ENCODE measurements at places on chromosomes 3 and 15.

- no peak for DNase-seq
Measured at GRCh38 chr3:185995352-185995751, 57.5 kb upstream of the TRA2B start.

DNA sequence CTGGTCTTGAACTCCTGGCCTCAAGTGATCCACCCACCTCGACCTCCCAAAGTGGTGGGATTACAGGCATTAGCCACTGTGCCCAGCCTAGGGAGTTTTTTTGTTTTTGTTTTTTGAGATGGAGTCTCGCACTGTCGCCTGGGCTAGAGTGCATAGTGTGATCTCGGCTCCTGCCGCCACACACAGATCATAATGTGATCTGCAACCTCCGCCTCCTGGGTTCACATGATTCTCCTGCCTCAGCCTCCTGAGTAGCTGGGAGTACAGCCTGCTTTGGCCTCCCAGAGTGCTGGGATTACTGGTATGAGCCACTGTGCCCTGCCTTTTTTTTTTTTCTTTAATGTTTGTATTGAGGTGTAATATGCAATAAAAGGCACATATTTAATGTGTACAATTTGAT lies 78.2 kb downstream of the SMAD3 start:
- DNase-seq: no peak

DNA sequence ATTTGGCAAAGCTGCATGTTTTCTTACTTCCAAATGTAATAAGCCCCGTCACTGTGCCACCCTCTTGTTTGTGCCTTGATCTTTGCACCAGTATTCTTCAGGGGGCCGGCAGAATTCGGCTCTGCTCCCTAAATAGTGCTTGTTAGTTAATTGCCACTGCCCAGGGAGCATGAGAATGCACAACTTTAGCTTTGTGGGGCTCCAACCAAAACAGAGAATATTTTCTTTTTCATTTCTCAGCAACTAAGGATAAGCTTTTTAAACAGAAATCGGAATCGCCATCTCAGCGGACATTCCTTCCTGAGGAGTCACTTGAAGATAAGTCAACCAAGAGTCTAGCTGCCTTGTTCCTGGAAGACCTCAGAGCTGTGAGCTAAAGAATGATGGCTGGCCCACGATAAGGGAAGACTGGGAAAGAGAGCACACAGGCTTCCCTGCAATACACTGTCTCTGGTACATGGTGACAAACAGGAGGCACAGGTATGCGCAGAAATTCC lies 106.0 kb downstream of the LRIG1 start:
- no peak for DNase-seq

- peak; percentile 84 for DNase-seq
Measured at GRCh38 chr15:65318870-65319356, 14.4 kb downstream of the RNU5B-1 start.

DNA sequence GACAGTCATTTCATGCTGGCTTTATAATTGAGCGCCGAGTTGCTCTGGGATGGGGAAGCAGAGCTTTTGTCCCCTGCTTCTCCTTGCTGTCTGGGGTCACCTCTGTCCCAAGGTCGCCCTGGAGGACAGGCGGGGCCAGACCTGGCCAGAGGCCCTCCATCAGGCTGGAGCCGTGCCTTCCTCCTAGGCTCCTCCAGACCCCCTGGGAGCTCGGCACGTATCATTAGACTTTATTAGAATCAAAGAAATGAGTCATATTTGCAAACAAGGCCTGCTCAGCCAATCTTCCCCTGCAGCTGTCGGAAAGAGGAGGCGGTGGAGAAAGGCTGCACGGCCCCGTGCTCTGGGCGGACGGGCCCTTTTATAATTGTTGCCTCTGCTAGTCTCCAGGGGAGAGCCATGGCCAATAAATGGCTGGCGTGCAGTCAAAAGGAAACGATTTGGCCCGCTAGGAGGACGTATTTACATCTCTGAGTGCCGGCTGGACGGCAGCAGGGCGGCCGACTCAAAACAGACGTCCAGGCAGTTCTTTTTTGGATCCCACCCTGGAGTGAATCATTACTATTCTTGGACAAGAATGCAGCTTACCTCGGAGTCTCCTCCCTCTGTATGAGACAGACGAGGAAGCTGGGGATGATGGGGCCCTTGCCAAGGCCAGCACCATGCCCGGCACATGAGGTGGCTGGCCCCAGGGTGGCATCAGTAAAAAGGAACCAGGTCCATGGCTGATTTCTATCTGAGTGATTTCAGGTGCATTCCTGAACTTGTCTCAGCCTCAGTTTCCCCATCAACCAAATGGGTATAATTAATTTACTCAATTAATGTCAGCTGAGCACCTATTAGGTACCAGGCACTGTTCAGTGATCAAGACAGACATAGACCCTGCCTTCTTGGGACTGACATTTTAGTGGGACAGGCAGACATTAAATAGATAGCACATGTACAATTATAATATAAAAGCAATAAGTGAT lies 50.6 kb downstream of the SLC6A6 start:
- DNase-seq: no peak

- no peak for DNase-seq
Measured at GRCh38 chr15:51229907-51230330, 108.5 kb downstream of the CYP19A1 start.

GRCh38 chr3:4979428-4980228 lies at the start of gene BHLHE40:
Gene BHLHE40 (plus strand): TSS chr3:4979437. CDS start chr3:4979719, 282 bp downstream.
- no peak for DNase-seq

Data from CD4-positive, alpha-beta T cell treated with Interleukin-12 subunit alpha and Interleukin-12 subunit beta, for 1 hour (primary cell).